CD4-positive, alpha-beta T cell (primary cell): ENCODE measurements at places on chromosomes 11 and 22.

DNA sequence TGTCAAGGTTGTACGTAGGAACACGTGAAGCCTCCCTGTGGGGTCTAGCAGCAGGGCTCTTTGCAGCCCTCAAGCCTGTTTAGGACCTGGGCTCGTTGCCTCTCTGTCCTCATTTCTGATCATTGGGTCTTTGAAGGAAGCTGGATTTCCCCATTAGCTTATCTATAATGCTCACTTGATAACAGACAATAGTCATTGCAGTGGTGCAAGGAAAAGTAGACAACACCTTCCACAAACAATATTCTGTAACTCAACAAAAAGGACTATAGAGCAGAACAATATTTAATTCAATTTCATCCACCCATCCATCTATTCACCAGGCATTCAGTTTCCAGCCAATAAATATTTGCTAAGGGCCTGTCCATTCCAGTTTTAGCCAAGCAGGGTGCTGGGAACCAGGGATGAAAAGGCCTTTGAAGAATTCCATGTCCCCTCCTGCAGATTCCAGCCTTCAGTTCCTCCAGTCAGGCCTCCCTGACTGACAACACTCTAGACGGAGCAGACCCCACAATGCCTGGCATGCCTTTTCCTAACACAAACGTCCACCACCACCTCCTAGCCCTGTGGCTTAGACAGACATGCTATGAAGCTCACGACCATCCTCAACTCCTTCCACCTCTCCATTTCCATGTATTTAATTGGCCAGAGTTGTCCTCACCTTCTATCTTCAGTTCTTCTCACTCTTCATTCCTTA lies 12.7 kb upstream of the POLD3 start:
- DNase-seq = no peak

DNA sequence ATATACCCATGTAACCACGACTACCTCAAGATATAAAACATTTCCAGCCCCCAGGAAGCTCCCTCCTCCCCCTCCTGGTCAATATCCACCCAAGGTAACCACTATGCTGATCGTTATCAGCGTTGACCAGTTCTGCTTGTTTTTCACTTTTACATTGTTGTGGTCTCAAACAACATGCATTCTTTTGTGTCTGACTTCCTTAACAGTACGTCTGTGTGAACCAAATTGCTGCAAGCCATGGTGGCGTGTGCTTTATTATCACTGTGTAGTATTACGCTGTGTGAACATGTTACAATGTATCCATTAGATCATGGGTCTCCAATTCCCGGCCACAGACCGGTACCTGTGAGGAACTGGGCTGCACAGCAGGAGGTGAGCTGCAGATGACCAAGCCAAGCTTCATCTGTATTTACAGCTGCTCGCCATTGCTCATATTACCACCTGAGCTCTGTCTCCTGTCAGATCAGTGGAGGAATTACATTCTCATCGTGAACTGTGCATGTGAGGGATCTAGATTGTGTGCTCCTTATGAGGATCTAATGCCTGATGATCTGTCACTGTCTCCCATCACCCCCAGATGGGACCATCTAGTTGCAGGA lies 15.5 kb upstream of the GRK3 start:
- DNase-seq = no peak

DNA sequence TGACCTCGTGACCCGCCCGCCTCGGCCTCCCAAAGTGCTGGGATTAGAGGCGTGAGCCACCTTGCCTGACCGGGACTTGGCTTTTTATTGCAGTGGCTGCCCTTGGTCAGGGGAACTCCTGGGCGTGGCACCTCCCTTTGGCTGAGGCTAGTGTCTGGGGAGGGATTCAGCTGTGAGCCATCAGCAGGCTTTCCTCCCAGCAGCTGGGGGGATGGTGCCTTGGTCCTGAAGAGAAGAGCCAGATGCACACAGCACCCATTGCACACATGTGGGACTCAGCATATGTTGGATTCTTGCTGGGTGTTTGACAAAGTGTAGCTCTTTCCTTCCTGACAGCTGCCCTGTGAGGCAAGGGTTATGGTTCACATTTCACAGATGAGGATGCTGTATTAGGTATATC lies 8.4 kb downstream of the CYTH4 start:
- no peak for DNase-seq

- DNase-seq = no peak
Measured at GRCh38 chr22:27344546-27344945, 457.0 kb downstream of the MN1 start.

DNA sequence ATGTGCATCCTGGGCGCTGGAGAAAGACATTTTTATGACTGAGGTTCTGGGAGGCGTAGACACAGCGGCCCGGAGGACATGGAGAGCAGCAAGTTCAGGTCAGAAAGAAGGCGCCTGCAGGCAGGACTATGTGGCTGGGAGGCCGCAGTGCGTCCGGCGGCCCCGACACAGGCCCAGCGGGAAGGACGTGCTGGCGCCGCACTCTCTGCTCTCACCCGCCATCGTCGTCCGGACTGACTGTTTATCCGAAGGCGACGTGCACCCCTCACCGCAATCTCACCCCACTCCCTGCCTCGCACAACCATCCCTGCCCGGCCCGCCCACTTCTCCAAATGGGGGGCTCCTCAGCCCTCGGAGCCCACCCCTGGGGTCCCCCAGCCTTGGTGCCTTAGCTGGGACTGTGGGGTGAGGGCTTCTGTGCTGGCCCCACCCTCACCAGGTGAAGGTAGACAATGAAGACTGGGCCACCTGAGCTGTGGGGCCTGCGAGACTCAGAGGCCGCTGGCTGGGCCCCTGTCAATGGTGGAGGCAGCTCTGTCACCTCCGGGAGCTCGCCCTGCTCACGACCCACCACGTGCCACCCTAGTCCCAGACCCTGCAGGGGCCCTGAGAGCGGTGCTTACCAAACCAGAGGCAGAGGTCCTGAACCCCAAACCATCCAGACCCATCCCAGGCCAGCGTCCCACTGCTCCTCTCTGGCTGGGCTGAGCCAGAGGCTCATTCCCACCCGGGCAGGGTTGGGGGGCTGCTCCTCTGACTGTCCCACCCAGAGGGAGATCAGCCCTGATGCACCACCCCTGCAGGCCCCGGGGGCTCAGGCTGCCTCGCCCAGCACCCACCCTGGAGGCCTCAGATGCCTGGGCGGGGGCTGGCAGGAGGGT lies 16.2 kb upstream of the MUC5B start:
- DNase-seq = no peak

GRCh38 chr11:113664069-113664980 lies 41.8 kb downstream of the TMPRSS5 start:
- no peak for DNase-seq

DNA sequence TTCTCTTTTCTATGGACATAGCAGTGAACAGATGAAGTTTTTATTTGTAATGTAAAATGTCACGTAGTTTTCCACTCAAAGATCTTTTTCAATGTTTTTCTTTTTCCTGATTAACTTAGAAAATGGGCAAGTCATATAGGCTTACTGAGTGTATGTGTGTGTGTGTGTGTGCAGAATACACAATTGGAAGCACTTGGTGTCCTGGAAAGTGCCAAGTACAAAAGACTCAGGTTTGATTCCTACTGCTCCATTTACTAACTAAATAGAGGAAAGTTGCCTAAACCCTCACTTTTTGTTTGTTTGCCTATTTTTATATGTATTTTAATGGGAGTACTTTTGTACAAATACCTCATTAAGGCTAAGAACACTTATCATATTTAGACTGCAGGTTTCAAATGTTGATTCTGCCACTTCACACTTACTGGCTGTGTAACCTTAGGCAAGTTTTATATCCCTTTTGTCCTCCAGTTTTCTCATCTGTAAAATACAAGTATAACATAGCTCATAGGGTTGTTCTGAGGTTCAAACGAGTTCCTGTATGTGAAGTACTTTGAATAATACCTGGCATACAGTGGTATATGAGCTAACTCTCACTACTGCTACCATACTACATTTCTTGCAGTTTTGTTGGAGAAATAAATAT lies 90.1 kb downstream of the TYR start:
- DNase-seq = no peak

- no peak for DNase-seq
Measured at GRCh38 chr11:119599864-119600541, 129.0 kb downstream of the NECTIN1 start.

DNA sequence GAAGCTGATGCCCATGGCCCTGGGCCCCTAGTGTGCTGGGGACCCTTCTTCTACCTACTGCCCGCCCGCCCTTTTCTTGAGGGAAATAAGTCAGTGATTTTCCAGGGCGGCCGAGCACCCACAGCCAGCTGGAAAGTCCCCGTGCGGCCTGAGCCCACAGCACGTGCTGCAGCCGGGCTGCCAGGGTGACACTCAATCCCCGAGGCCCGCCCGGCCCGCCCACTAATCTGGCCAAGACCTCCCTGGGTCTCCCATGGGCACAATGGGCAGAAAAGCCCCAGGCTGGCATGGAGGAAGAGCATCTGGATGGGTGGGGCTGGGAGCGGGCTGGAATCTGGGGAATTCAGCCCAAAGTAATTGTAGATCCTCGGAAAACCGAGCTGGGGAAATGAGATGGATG lies 24.8 kb downstream of the WNT7B start:
- DNase-seq = no peak

- DNase-seq = peak; percentile 58
Measured at GRCh38 chr22:20571531-20572007, 64.2 kb downstream of the MED15 start.

DNA sequence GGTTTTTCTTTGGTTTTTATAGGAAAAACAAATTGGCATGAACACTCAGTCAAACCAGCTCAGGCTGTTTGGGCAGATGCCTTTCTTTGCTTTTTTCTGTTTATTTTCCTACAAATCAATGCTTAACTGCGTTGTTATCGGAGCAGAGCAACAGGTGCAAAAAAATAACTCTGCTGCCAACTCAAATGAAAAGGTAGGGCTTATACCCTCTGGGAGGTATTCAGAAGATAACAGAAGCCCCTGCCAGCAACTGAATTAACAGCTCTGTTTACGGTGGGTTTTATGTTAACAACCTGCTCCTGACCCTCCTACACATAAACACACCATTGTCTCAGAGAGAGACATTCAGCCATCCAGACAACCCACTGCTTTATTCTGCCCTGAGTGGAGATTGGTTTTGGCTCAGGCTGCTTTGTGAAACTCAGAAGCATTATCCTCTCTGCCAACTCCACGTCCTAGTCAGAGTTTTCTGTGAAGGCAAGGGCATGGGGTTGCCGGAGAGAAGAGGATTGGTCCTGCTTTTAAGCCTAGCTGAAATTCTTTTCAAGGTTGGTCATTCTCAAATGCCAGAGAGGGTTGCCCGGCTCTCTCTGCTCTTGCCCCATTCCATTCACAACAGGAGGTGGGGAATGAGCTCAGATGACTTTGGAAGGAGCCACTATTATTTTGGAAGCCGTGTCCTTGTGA lies 11.4 kb downstream of the EHF start:
- no peak for DNase-seq

GRCh38 chr11:17504330-17505107 lies 27.9 kb upstream of the ABCC8 start:
- peak; percentile 81 for DNase-seq

DNA sequence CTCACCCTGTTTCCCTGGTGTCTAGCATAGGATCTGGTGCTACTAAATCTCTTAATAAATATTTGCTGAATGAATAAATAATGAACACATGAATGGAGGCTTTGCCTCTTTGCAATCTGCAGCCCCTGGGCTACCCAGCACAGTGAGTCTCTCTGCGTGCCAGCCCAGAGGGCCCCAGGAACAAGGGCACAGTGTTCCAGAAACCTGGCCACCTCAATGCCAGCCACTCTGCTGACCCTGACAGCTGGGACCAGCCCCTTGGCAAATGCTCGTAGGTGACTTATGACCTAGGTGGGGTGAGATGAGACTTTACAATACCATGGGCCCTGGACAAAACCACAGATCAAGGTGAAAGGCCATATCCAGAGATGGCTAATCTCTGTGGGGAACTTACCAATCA lies 31.6 kb downstream of the UQCR10 start:
- no peak for DNase-seq

DNA sequence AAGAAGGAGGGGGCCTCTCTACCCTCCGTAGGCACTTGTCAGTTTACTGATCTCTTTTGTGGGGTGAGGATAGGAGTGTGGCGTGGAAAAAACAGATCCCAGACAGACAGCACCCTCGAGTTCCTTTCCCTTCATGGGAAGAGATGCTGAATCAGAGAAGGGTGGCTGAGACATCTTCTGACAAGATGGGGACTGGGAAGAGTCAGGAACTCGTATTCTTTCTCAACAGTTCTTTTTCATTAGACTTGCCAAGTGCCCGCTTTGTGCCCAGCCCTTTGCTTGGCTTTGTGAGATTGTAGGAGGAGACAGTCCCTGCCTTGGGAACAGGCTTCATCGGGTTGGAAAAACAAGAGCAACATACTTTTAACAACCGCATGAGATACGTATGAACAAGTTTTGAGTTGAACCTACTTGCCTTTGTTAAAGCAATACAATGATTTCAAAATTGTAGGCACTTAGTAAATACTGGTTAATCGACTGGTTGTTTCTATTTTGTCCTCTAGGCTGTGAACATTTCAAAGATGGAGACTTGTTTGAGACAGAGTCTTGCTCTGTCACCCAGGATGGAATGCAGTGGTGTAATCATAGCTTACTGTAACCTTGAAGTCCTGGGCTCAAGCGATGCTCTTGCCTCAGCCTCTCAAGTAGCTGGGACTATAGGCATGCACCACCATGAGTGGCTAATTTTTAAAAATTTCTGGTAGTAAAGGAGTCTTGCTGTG lies 1.1 kb downstream of the RRM1 start:
- no peak for DNase-seq

DNA sequence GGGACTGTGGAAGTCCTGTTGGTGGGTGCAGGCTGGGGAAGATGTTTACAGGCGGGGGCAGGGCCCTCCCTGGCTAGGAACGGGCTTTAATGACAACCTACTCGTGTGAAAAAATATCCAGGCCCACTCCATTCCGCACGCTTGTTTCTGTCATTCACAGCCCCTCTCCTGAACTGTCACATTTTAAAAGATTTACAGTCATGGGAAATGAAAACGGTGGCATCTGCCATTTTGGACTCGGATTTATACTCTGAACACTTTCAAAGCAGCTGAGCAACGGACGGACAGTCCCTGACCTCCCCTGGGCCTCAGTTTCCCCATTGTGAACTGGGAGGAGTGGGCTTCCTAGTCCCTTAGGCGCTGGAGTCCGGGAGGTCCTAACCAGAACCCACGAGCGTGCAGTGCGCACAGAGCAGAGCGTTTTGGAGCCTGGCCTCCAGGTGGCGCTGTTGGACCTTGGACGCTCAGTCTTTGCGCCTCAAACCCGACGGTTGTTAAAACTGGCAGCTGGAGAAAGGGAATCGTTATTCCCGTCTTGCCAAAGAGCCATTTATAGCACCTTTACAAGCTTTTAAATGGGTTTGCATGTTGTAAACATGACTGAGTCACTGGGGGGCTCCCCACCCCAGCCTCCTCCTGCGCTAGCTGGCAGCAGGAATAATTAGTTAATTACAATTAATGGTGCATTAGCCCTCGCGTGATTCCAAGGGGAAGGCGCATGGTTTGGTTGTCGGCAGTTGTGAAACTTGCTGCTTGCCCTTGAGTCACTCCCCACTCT lies 75.3 kb downstream of the FBLN1 start:
- peak; percentile 66 for DNase-seq

- DNase-seq = no peak
Measured at GRCh38 chr22:40019100-40019499, 24.3 kb downstream of the FAM83F start.

- DNase-seq = no peak
Measured at GRCh38 chr11:40376331-40376730, 1083.1 kb downstream of the LRRC4C start.
